ENCODE measurements at places on chromosomes 1 and 21.

GRCh38 chr1:33686551-33686950, 177.3 kb upstream of the HMGB4 start:
- H3K4me1 ChIP-seq: no peaks in the 10 kb centered on the region
- H3K4me3 ChIP-seq: no peak overlapping the region
- H3K27me3 ChIP-seq: peaks cover 37% of the 10 kb centered on the region

GRCh38 chr1:31742462-31743212, 21.5 kb downstream of the ADGRB2 start:
- H3K36me3 ChIP-seq: no peaks in the 10 kb centered on the region
- no peaks in the 10 kb centered on the region for H3K4me1 ChIP-seq
- no peak for DNase-seq
- no peak overlapping the region for H3K27ac ChIP-seq

DNA sequence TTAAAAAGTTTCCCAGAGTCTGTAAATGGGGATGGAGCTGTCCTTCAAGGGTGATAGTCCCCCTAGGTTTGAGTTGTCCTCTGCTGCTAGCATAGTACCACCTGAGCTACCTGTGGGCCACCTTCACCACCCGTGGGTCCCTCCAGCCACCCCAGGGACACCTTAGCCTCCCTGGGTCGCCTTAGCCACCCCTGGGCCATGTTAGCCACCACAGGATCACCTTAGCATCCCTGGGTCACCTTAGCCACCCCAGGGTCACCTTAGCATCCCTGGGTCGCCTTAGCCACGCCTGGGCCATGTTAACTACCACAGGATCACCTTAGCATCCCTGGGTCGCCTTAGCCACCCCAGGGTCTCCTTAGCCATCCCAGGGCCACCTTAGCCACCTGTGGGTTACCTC, 67.1 kb downstream of the ADARB1 start:
- no peak overlapping the region for H3K4me3 ChIP-seq
- no peak for DNase-seq
- no peaks in the 10 kb centered on the region for H3K27me3 ChIP-seq
- no peak overlapping the region for H3K27ac ChIP-seq
- peaks cover 1% of the 10 kb centered on the region for H3K4me1 ChIP-seq

GRCh38 chr1:22749503-22749902, 38.9 kb downstream of the EPHB2 start:
- no peak for DNase-seq
- H3K36me3 ChIP-seq: peaks cover 3% of the 10 kb centered on the region
- no peak overlapping the region for H3K27ac ChIP-seq
- no peaks in the 10 kb centered on the region for H3K27me3 ChIP-seq

- no peak overlapping the region for H3K4me3 ChIP-seq
- DNase-seq: no peak
- peaks cover 2% of the 10 kb centered on the region for H3K4me1 ChIP-seq
- H3K27ac ChIP-seq: no peak overlapping the region
- no peaks in the 10 kb centered on the region for H3K36me3 ChIP-seq
Observed at GRCh38 chr1:186634511-186634910, 45.7 kb downstream of the PTGS2 start.
